Hematopoietic multipotent progenitor cell treated with erythropoietin and hydrocortisone succinate and interleukin-3 and kit ligand, for 6 days (in vitro differentiated cells): ENCODE measurements at places on chromosomes 16 and 17.

GRCh38 chr17:20012017-20012536, 2.9 kb downstream of the SPECC1 start:
- DNase-seq: peak; percentile 34

- DNase-seq: no peak
Observed at GRCh38 chr16:911101-911500, 59.7 kb downstream of the LMF1 start.

GRCh38 chr17:7394452-7395191, at the start of gene PLSCR3:
Gene PLSCR3 (minus strand): TSS chr17:7394525. CDS start chr17:7394110, 415 bp downstream.
- DNase-seq: peak; percentile 84

- DNase-seq: no peak
Observed at GRCh38 chr17:56506349-56506748, 87.2 kb upstream of the NOG start.

DNA sequence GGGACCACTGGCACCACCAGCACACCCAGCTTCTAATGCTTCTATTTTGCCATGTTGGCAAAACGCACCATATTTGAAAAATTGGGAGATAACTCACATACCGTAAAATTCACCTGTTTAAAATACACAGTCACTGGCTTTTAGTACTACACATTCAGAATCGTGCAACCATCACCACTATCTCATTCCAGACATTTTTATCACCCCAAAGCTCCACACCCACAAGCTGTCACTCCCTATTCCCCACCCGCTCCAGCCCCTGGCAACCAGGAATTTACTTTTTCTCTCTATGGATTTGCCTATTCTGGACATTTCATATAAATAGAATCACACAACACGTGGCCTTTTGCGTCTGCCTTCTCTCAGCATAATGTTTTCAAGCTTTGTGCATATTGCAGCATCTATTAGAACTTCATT, 25.0 kb downstream of the PPL start:
- DNase-seq: no peak

GRCh38 chr17:43790311-43790940, 10.2 kb downstream of the CFAP97D1 start:
- no peak for DNase-seq

DNA sequence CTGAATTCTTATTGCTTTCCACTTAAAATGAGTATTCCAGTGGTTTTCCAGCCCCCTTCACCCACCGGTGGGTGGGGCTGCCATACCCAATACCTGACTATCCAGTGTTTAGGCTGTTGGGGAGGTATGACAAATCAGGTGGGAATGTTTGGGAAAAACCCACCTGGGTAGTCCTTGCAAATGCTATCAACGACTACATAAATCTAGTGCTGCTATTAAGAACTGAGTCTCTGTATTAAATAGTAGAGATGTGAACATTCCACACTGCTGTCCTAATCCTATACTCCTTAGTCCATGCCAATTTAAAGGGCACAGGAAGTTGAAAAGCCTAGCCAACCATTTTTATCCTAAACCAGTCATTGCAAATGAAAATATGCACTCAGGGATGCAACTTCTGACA, 126.6 kb downstream of the AXIN2 start:
- no peak for DNase-seq

- no peak for DNase-seq
Observed at GRCh38 chr17:67534941-67535340, 157.9 kb downstream of the PITPNC1 start.

- DNase-seq: no peak
Observed at GRCh38 chr17:78644931-78645351, 67.7 kb upstream of the DNAH17 start.

GRCh38 chr16:86768999-86769398, 190.7 kb downstream of the FOXL1 start:
- no peak for DNase-seq

GRCh38 chr16:59697236-59697635, 963.1 kb upstream of the GOT2 start:
- DNase-seq: no peak

DNA sequence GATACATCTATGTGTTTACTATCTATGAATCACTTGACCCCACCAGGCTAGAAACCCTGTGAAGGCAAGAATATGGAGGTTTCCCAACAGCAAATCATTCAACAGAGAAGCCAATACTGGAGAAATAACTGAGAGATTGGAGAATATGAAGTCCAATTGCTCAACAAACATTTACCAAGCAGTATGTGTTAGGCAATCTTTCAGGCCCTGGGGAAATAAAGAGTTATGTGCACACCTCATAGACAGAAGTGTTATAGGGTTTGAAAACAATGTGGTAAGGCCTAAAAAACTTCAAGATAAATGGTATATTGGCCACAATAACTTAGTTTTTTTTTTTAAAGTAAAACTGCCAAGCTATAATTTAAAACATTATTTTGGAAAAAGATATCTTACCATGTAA, 1245.8 kb downstream of the CDH11 start:
- DNase-seq: no peak

GRCh38 chr16:11234884-11235702, 20.9 kb downstream of the SOCS1 start:
- peak; percentile 70 for DNase-seq

DNA sequence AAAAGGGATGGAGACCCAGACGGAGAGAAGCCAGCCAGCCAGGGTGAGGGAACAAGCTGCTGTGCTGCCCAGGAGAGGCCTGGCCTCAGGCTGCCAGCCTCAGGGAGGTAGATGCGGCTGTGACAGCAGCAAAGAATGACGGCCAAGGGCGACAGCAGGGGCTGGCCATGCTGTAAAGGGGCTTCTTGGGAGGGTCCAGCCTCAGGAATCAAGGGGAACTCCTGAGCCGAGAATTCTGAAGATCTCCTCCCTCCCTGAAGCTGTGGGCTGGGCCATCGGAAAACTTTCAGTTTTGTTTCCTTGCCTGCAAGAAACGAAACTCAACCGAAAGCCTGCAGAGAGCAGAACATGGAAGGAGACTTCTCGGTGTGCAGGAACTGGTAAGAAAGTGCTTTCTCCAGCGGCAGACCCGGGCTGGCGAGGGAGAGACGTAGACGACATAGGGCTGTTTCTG, at the start of gene XAF1:
Gene XAF1 (plus strand): TSS at position 316 of the 454 bp plus-strand sequence. CDS start 33 bp downstream, at position 349.
- DNase-seq: peak; percentile 65

- no peak for DNase-seq
Observed at GRCh38 chr17:19415806-19416775, 5.1 kb downstream of the RNF112 start.

DNA sequence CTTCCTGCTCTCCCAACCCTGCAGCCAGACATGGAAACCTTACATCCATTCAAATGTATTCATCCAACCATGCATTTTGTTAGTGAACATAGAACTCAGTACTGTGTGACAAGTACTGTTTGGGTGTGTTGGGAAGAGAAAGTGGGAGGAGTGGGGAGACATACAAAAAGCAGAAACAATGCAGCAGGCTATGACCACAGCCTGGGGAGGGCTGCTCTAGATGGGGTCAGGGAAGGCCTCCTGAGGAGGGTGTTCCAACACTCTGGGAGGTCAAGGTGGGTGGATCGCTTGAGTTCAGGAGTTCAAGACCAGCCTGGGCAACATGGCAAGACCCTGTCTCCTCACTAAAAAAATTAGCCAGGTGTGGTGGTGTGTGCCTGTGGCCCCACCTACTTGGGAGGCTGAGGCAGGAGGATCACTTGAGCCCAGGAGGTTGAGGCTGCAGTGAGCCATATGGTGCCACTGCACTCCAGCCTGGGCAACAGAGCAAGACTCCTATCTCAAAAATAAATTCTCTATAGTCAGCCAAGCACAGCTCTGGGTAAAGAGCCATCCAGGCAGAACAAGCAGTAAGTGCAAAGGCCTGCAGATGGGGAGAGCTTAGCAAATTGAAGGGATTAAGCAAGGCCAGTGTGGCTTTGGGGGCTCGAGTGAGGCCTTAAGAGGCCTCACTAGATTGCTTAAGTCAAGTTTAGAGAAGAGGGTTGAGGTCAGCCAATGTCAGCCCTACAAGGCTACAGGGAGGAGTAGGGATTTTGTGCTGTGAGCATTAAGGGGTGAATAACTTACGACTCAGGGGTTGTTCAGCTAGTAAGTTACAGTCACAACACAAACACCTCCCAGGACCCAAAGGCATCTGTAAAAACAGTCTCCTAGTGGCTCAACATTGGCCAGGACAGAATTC, 5.5 kb downstream of the SLC13A2 start:
- DNase-seq: no peak

GRCh38 chr17:37702598-37702997, 42.3 kb downstream of the HNF1B start:
- DNase-seq: peak; percentile 43

- no peak for DNase-seq
Observed at GRCh38 chr17:76272541-76273444, 7.6 kb downstream of the UBALD2 start.

DNA sequence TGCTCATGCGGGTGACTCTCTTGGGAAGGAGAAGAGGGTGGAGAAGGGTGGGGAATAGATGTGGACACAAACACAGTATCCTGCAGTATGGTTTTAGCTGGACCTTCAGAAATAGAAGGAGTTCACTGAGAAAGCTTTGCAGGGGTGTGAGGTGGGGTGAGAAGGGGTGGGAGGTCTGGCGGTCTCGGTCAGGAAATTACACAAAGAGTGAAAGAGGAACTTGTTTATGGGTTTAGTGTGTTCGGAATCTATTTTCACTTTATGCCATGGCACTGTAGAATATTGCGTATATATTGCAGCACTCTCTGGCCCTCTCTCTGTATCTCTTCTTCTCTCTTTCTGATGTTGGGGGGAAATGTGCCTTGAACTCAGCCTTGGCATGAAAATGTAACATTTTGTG, 148.2 kb upstream of the GOT2 start:
- peak; percentile 77 for DNase-seq

DNA sequence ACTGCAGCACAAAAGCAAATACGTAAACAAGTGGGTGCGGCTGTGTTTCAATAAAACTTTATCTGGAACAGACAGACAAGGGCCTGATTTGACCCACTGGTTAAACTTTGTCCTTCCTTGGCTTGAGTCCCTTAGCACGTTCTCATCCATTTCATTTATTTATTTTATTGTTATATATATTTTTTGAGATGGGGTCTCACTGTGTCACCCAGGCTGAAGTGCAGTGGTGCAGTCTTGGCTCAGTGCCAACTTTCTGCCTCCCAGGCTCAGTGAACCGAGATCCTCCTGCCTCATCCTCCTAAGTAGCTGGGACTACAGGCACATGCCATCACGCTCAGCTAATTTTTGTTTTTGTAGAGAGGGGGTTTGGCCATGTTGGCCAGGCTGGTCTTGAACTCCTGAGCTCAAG, 64.3 kb downstream of the MYH11 start:
- peak; percentile 19 for DNase-seq

- no peak for DNase-seq
Observed at GRCh38 chr16:64705443-64705842, 416.4 kb downstream of the CDH11 start.

DNA sequence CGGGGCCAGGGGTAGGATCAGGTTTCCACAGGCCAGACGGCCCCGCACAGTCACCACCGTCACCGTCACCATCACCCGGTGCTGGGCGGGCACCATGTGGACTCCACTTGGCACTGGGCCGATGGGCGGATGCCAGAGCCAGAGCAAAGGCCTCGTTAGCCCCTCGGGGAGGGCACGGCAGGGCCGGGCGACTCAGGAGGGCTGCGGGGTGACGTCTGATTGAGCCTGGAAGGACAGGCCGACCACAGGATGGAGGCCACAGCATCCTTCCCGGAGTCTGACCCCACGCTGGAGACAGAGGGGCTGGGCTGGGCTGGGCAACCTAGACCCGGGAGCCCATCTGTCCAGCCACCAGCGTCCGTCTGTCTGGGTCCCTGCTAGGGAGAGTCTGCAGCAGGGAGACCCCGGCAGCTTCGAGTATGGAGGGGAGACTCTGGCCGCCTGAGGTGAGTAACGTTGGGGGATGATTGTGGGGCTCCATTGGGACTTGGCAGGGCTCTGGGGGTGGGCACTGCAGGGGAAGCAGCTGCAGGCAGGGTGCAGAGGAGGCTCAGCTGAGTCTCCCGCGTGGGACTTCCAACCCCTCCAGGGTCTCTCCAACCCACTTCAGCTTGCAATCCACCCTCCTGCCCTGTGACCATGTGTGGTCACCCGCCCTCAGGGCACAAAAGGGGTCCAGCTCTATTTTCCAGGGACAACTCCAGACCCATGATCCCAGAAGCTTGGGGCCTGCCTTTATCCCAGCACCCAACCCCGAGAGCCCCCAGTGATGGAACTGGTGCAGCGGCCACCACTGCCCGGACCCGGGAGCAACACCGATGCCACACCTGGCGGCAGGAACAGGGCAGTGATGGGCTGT, 22.6 kb downstream of the SLC25A10 start:
- no peak for DNase-seq

- DNase-seq: no peak
Observed at GRCh38 chr16:86121374-86122010, 222.5 kb downstream of the IRF8 start.

DNA sequence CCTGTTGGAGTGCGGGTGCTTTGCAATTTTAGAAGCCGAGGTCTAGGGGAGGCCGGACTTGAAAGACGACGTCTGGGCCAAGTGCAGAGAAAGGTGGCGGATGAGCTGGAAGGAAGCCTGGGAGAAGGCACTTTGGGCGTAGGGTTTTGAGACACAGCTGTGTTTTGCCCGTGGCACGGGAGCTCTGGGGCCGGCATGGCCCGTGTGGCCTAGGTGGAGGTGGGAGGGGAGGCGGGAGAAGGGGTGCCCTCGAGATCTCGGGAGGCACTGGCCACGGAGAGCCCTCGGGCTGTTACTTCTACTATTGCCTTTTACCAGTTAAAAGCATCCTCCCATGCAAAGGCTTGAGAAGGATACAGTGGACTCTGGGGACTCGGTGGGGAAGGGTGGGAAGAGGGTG, 161.9 kb downstream of the FOXL1 start:
- no peak for DNase-seq

DNA sequence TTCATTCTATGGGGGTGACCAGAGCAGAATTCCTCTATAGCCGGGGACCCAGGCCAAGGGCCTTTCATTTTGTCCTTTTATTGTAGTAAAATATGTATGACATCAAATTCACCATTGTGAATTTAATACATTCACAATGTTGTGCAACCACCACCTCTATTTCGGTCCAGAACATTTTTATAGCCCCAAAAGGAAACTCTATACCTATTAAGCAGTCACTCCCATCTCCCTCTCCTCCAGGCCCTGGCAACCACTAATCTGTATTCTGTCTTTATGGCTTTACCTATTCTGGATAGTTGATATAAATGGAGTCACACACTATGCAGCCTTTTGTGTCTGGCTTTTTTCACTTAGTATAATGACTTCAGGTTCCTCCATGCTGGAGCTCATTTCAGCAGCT, 9.7 kb upstream of the TNS4 start:
- DNase-seq: no peak

DNA sequence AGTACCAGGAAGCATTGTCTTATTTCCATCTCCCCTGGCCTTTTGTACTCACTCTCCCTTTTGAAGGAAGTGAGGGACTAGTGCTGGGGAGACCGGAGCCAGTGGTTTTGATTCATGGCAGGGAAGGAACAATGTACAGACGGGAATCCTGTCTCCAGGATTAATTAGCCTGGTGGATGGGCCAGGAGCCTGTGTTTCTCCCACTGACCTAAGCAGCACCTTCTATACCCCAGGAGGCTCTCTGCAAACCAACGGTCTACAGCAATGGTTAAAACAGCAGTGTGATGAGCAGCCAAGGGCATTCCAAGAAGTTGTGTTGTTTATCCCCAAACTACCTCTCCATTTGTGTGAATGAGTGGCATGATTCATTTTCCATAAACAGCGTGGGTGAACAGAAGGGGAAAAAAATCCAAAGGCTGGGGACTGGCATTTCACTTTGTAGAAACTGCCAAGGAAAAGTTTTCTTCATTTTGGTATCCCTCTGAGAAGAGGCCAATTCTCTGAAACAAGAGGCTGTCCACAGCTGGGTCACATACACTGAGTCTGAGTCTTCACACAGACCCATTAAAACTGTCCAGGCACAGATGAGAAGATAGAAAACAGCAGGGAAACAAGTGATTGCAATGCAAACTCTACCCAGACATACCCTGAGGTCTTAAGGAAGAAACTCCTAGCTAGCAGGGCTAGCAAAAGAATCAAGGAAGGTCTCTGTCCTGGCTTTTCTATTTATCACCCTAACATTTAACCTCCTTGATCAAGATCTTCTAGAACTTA, 18.1 kb downstream of the ANKFN1 start:
- no peak for DNase-seq
